Activated gamma-delta T cell treated with Interleukin-2 at 50 U/mL for 16 hours (primary cell): ENCODE measurements at places on chromosomes 13 and 19.
A peak's percentile ranks its signal among the peaks of the same experiment; 100 is the strongest.

GRCh38 chr13:42959615-42960014, 32.4 kb downstream of the EPSTI1 start:
- no peak for DNase-seq

GRCh38 chr19:13768510-13768909, 4.2 kb downstream of the MRI1 start:
- no peak for DNase-seq

- DNase-seq = no peak
These were observed 229.8 kb upstream of the TMTC4 start for GRCh38 chr13:100904293-100904976.

GRCh38 chr13:74134777-74135325, 647 bp upstream of the KLF12 start:
- DNase-seq = peak; percentile 57

GRCh38 chr19:10334588-10335351, 1.4 kb upstream of the RAVER1 start:
- DNase-seq = no peak

DNA sequence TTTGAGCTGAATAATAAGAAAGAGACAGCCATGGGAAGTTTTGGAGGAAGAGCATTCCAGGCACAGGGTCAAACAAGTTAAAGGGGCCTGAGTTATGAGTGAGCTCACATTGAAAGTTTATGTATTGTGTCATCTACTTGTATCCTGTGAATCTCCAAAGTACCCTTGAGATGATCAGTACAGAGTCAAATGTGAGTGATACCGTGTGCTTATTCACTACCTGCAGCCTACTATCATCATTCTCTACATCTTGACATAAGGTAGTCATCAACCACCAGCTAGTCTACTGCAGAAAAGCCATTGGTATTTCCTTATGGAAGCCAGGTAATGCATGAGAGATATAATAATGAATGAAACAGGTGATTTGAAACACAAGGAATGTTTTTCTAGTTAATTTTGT, 3.0 kb upstream of the KCTD12 start:
- DNase-seq = no peak

GRCh38 chr19:42148266-42148665, 16.0 kb upstream of the POU2F2 start:
- no peak for DNase-seq

- DNase-seq = no peak
These were observed 205.0 kb upstream of the RFC3 start for GRCh38 chr13:33612641-33613638.

DNA sequence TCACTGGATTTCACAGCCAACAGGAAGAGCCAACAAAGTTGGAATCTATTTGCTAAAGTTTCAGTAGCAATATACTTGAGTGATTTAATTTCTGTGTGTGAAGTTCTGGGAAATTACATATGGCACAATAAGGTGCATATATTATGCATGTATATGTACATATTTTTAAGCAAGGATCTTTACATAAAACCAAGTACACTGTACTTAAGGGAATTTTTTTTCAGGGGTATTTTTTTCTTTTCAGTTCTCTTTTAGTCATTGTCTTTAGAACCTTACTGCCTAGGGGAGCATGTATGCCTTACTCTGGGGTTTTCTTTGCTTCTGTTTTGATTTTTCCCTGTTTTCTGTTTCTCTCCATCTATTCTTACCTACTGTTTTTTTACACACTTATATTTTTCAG, 7.4 kb downstream of the RAP2A start:
- DNase-seq = no peak

GRCh38 chr13:58994777-58995176, 1169.0 kb downstream of the DIAPH3 start:
- DNase-seq = no peak
